ENCODE measurements at places on chromosomes 5 and 9.

- DNase-seq, result no peak
Observed at GRCh38 chr5:157956271-157956885, 97.4 kb upstream of the CLINT1 start.

- no peak for DNase-seq
Observed at GRCh38 chr5:172765766-172766286, 5.2 kb downstream of the DUSP1 start.

GRCh38 chr5:56530626-56531138 is 284.7 kb upstream of the MAP3K1 start:
- DNase-seq, result no peak

DNA sequence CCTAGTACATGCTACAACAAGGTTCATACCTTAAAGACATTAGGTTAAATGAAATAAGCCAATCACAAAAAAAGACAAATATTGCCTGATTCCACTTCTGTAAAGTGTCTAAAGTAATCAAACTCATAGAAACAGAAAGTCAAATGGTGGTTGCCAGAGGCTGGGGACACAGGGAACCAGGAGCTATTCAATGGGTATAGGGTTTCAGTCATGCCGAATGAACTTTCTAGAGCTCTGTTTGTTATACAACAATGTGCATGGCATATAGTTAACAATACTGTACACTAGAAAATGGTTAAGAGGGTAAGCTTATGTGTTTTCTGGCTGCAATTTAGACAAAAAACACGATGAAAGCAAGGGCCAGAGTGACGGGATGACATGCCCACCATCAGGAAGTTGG is 70.8 kb upstream of the EGFLAM start:
- DNase-seq, result no peak

DNA sequence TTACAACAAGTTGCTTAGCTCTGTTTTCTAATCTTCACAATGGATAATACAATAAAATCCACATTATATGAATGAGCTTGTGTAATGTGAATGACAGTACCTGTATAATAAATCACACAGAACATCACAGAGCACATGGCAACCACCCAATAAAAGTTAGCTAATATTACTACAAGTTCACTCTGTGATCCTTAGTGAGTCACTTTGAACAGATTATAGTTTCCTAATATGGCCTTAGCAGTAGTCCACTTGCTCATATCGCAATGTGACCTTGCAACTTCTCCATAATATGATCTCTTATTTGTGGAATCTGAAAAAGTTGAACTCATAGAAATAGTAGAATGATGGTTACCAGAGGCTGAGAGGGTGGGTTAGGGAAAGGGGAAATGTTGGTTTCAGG is 361.3 kb downstream of the PTPRD start:
- DNase-seq, result peak; percentile 74

DNA sequence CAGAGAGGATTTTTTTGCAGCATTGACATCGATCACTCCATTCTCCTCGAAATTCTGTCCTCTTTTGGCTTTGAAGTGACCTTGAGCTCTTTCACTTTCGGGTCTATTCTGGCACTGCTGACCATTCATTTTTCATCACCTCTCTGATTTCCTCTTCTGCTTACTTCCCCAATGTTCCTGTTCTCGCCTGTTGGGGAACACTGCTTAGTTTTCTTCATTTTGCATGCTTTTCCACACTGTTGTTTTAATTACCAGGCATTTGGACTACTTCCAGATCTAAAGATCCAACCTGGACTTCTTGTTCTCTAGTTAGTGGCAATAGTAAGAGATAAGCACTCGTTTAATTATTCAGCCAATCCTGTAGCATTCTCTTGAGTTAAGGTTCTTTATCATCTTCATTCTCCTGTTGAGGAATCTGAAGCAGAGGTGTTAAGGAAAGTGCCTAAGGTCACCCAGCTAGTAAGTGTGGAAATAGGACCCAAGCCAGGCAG is 53.4 kb downstream of the MAN2A1 start:
- DNase-seq, result no peak

- DNase-seq, result peak; percentile 95
Observed at GRCh38 chr5:78806544-78806943, 158.0 kb upstream of the LHFPL2 start.

GRCh38 chr5:113245427-113246225 is 189.2 kb downstream of the TSSK1B start:
- DNase-seq, result no peak

GRCh38 chr5:113157886-113158285 is 181.3 kb downstream of the DCP2 start:
- no peak for DNase-seq

DNA sequence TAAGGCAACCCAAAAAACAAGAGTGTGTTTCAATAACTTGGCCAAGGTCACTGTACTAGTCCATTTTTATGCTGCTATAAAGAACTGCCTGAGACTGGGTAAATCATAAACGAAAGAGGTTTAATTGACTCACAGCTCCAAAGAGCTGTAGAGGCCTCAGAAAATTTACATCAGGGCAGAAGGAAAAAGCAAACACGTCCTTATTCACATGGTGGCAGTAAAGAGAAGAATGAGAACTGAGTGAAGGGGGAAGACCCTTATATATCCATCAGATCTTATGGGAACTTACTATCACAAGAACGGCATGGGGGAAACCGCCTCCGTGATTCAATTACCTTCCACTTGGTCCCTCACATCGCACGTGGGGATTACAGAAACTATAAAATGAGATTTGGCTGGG is 64.3 kb upstream of the CAMK4 start:
- DNase-seq, result peak; percentile 5

Data from fibroblast of skin of right quadriceps (primary cell).